AML-193 (cell line): ENCODE measurements at places on chromosomes 12 and 14.
A peak's percentile ranks its signal among the peaks of the same experiment; 100 is the strongest.

DNA sequence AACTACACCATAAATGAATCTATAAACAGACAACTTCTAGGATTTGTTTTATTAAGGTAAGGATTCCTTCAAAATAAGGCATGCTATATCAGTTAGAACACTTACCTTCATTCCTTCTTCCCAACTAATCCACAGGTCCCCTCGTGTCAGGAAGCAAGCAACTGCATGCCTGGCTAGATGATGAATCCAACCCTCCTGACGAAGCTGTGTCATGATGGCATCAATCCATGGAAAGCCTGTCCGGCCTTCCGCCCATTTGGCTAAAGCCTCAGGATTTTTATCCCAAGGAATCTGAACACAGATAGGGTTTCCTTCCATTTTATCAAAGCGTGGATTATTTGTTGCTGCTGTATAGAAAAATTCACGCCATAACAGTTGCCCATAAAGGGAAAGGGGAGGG lies 12.5 kb upstream of the MTERF2 start:
- DNase-seq: no peak

GRCh38 chr14:69131176-69131575 lies 21.7 kb downstream of the DCAF5 start:
- DNase-seq: no peak

- peak; percentile 13 for DNase-seq
Measured at GRCh38 chr12:12726555-12727093, 9.5 kb downstream of the CDKN1B start.

DNA sequence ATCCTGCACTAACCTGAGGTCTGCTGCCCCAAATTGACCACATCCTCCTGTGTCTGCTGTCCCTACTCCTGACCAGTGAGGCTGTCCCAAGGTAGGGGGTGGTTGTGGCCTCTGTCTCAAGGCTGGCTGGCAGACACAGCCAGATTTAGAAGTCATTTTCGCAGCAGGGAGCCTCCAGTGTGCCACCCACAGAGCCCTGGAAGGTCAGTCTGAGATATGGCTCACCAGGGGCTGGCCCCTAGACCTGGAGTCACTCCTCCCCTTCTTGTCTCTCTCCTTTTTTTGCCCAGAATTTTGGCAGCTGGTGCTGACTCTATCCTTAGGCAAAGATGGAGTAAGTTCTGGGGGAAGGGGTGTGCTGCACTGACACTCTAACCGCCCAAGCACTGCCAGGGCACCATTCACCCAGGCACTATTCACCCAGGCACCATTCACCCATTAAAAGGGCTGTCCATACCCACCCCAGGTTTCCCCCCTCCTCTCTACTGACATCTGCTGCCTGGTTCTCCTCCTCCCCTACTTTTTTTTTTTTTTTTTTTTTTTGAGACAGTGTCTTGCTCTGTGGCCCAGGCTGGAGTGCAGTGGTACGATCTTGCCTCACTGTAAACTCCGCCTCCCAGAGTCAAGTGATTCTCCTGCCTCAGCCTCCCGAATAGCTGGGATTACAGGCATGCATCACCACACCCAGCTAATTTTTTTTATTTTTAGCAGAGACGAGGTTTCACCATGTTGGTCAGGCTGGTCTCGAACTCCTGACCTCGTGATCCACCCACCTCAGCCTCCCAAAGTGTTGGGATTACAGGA lies 7.7 kb downstream of the DDN start:
- no peak for DNase-seq

GRCh38 chr12:5884285-5884684 lies 60.8 kb downstream of the ANO2 start:
- DNase-seq: no peak

DNA sequence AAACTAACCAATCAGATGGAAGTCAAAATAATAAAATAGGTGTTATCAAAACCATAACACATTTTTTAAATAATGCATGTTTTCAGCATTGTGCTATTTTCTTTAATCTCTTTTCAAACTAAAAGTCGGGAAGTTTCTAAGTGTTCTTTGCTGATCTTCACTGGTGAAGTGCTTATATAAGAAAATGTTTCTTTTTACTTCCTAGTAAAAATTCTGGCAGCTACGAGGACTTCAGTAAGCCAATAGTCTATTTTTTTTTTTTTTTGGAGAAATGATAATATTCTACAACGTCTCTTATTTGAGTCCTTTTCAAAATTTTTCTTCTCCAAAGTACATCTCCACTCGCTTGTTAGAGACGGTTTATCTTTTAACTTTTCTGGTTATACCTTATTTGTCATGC lies 448.0 kb downstream of the SLC6A15 start:
- no peak for DNase-seq

- DNase-seq: no peak
Measured at GRCh38 chr12:11853126-11853525, 203.7 kb downstream of the ETV6 start.

DNA sequence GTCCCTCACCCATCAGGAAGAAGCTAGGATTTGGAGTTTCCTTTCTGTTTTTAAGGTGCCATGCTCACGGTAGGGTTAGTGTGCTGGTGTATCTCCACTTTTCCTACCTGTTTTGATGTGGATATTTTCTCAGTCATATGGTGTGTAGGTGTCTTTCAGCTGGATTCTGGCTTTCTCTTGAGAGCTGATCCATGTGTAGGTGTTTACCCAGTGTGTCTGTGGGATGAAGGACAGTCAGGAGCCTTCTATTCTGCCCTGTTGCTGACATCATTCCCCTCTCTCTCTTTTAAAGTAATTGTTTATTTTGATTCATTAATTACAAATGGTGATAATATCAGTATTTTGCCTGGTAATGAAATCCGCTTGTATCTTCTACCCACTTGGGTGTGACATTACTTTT lies 22.8 kb downstream of the TMX1 start:
- DNase-seq: no peak

- DNase-seq: no peak
Measured at GRCh38 chr12:85005615-85006014, 30.5 kb downstream of the TSPAN19 start.

DNA sequence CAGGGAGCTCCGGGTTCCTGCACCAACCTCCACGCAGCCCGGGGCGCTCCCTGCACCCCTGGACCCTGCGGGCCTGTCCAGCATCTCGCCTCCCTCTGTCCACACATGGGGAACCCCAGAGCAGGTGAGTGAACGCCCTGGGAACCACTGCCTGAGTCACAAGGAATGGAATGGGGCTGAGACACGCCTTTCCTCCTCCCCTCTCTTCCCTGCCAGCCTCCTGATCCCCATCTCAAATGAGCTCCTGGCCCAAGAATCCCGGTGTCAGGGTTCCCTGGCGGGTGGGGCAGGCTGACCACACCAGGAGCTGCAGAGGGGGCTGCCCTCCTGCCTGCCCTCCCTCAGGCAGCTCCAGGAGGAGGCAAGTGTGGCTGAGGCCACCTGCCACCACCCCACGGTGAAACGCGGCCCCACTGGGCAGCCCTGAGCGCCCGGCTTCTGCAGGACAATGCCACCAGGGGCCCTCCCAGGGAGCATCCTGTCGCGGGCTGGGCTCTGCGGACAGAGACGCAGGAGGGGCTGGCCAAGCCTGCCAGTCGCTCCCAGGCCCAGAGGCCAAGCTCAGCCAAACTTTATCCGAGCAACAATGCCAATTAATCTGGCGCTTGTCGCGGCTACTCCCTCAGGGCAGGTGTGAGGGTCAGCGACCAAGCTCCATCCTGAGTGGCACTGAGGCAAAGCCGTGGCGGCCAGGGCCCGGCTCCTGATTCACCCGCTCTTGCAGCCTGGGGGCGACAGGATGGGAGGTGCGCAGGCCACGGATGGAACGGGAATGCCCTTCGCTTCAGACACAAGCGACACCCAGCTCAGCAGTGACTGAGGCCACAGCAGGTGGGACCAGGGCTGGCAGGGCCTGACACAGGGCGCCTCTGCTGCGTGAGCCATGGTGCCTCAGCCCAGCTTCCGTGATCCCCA lies 44.3 kb downstream of the GALNT9 start:
- no peak for DNase-seq

GRCh38 chr14:56474419-56475022 lies 105.1 kb upstream of the TMEM260 start:
- peak; percentile 51 for DNase-seq

DNA sequence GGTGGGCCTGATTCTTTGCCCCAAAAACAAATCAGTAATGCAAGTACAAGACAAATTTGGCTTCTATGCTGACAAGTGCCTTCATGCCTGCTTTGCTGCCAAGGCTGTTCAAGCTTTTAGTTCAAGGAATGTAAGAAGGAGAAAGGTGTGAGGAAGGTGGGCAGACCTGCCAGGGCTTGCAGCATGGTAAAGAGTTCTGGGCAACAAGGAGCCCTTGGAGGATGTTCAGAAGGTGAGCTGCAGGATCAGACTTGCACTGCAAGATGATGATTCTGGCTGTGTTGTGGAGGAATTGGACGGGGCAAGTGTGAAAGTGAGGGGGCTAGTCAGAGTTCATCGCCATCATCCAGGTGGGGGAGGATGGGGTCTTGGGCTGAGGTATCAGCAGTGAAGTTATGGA lies 167.9 kb downstream of the NUAK1 start:
- DNase-seq: no peak

DNA sequence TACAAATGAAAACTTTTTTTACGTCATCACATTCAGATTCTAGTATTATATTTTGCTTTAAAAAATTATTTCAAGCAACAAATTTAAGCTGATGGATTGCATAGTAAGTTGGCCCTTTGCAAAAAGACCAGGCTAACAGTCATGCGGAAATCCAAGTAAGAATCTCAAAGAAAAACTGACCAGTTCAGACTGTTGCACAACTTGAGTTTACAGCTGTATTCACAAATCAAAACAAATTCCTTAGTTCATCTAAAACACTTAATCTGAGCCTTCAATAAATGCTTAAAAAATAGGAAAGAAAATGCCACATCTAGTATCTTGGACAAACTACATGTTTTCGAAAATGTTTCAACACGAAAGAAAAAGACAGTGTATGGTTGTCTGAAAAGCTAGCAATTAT lies 847 bp downstream of the CCDC59 start:
- DNase-seq: no peak

- DNase-seq: no peak
Measured at GRCh38 chr12:10453156-10453555, at the start of gene KLRC1. Gene KLRC1 (minus strand): TSS chr12:10453377. CDS start chr12:10451156, 2,221 bp downstream.

DNA sequence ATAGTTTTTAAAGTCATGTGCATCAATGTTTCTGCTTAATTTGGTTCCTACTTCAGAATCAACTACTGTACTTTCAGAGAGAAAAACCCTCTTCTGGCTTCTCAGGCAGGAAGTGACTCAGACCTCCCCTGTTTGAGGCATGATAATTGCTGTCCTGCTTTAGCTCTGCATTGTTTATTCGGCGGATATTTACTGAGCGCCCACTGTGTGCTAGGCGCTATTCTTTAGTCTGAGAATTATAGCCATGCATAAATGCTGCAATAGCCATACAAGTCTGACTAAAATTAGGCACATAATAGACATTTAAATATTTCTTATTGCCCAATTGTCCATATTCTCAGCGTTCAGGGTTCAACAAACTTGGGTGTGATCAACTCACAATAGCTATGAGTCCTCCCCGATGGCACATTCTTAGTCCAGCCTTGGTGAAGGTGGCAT lies 6.1 kb upstream of the AMIGO2 start:
- DNase-seq: peak; percentile 45

- DNase-seq: no peak
Measured at GRCh38 chr12:116274551-116275375, 2.7 kb downstream of the MED13L start.
